ENCODE measurements at places on chromosomes 5 and 9.

GRCh38 chr9:109861499-109861898 is 81.5 kb downstream of the PALM2AKAP2 start:
- no peak for DNase-seq

- DNase-seq = no peak
Measured at GRCh38 chr5:136007271-136007670, 21.5 kb upstream of the TGFBI start.

DNA sequence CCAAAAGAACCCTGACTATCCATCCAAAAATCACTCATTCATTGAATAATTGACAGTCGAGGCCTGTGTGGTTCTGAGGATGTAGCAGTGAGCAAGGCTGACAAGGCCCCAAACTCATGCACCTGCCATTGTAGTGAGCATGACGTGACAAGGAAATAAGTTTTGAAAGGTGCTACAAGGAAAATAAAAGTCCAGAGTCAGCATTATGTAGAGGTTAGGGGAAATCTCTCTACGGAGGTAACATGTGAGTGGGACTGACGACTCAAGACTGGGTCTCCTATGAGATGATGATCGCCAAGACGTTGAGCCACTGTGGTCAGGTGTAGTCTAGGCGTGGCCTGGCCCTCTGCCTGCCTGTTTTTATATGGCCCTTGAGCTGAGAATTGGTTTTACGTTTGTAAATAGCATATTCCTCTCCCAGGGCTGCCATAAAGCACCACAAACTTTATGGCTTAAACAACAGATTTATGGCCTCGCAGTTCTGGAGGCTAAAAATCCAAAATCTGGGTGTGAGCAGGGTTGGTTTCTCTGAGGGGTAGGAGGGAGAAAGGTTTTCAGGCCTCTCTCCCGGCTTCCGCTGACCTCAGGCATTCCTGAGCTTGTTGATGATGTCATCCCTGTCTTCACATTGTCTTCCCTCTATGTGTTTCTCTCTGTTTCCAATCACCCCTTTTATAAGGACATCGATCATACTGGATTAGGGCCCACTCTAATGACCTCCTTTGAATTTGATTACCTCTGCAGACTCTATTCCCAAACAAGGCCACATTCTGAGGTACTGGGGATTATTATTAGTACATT is 206.4 kb upstream of the EGFLAM start:
- no peak for DNase-seq

- no peak for DNase-seq
Measured at GRCh38 chr9:137276473-137277328, 825 bp upstream of the TOR4A start.

- no peak for DNase-seq
Measured at GRCh38 chr5:16857635-16858034, 78.5 kb downstream of the MYO10 start.

Measured in coronary artery (tissue), 2 donors.